ENCODE measurements at places on chromosomes 11 and 22.

DNA sequence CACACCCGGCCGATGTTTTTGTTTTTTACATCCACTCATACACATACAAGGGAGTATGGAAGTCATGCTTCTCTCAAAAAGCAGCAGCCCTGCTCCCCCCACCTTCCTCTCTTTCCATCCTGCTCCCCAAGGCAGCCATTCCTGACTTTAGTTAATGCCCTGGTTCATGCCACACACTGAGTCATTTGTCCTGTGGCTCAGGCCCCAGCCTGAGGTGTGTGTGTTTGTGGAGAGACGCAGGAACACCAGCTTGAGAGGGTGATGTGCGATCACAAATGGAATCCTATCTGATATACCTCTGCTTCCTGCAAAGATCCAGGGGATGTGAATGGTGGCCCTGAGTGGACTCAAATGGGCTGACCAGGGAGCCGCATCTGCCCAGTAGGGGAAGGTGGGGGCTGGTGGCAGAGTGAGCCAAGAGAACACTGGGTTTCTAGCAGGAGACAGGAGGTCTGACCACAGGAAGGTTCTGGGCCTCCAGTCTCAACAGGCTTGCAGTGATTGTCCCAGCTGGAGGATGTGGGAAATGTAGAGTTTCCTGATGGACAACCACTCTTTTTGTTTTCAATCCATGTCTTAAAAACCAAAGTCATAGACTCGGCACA lies 86.7 kb downstream of the OSBP2 start:
- no peak for DNase-seq

- no peak for DNase-seq
Measured at GRCh38 chr22:21455334-21456089, 11.7 kb upstream of the TMEM191C start.

DNA sequence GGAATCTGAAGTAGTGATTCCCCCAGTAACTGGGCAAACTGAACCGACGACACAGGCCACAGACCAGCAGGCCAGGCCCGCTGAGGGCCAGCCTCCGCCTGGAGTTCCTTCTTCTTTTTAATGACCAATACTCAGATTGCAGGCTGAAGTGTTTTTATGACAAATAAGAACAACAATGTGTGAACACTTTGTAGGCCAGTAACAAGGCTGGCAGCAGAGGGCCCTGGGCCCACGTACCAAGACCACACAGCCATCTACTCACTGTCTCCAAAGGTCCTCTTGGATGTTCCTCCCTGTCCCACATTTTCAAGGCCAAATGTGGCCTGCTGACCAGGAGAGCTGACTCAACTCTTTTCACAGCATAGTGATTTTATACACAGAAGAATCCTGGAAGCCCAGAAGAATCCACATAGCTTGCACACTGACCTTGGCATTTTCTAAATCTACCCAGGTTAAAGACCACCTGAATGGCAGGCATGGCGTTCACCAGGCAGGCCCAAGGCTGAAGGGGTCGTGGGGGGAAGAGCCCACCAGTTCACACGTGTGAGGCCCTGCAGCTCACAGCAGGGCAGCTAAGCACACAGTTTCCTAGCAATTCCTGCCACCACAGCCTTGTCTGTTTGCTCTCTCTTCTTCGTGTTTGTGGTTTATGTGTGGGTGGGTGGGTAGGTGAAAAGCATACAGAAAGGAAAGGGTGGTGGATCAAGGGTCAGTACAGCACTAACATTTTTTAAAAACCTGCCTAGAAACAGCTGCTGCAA lies 13.3 kb downstream of the SMCO4 start:
- no peak for DNase-seq

DNA sequence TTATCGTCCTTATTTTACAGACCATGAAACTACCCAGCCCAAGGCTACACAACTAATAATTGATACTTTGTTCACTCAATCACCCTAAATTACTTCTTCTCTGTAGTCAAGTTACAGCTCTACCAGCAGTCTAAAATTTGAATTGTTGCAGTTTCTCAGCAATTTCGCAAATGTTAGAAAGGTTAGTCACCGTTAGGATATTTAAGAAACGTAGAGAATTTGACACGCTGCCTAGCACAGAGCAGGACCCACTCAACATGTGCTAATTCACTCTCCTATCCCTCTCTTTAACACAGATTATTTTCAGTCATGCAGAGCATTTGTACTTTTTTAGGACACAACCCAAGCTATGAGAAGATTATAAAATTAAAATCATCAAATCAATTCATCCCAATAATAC lies 771.1 kb upstream of the LUZP2 start:
- no peak for DNase-seq

GRCh38 chr22:23394525-23395326 lies 185.4 kb downstream of the IGLL1 start:
- DNase-seq, result no peak

GRCh38 chr11:125123947-125124617 lies 12.7 kb upstream of the TMEM218 start:
- no peak for DNase-seq

DNA sequence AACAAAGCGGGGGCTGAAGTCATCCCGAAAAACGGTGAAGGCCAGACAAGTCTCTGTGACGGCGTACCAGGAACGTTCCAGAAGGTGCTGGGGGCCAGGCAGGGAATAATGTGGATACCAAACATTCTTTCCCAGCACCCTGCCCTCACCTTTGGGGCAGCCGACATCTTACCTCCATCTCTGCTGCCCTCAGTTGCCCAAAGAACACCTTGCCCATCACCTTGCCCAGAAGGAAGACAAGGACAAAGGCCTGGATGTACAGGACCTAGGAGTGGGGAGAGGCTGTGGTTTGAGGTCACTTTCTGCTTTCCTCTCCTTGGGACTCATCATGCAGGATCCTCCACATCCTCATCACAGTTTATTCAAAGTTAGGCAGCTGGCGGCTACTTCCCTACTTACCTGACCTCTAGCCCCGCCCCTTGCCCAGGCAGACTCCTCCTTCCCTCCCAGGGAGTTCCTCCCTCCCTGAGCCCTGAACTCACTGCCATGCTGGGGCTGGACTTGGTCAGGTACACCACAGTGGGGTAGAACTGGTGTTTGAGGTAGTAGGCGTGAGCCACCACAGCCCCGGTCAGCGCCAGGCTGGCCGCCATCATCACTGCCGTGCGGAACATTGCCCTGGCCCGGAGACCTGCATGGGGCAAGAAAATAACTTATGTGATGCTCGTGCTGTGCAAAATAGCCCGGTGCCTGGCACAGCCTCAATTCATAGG lies 1.2 kb downstream of the SYVN1 start:
- no peak for DNase-seq

GRCh38 chr11:109791337-109791736 lies 301.9 kb upstream of the ZC3H12C start:
- no peak for DNase-seq

DNA sequence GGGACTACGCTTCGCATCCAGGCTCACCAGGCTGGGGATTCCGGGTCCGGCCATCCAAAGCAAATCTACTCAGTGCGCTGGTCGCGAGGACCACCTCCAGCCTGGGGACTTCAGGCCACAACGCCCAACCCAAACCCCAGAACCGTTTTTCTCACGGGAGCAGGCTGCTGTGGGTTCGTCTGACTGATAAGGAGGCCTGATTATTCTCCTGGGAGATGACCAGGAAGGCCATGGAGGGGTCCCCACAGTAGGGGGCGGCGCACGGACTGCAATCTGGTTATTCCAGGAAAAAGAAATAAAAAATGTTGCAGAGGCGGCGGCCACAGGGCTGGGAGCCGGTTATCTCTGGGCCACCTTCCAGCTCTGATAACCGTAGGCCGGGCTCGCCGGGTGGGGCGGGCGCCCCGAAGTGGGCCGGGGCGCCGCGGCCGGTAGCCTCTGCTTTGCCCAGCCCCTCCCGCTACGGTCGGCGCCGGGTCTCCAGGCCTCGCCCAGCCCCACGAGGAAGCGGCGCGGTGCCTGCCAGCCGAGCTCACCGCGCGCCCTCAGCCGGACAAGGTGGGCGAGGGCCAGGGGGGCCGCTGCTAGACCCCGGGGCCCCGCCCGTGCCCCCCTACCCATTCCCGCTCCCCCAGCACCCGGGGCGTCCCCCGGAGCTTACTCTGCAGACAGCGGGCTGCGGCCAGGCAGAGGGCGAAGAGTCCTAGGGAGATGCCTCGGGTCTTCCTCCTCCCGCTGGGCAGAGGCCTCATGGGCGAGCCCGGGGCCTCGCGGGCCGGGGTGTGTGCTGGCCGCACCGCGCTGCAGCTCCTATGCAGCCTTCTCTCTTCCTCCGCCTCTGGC lies 446 bp downstream of the VSTM5 start:
- no peak for DNase-seq

DNA sequence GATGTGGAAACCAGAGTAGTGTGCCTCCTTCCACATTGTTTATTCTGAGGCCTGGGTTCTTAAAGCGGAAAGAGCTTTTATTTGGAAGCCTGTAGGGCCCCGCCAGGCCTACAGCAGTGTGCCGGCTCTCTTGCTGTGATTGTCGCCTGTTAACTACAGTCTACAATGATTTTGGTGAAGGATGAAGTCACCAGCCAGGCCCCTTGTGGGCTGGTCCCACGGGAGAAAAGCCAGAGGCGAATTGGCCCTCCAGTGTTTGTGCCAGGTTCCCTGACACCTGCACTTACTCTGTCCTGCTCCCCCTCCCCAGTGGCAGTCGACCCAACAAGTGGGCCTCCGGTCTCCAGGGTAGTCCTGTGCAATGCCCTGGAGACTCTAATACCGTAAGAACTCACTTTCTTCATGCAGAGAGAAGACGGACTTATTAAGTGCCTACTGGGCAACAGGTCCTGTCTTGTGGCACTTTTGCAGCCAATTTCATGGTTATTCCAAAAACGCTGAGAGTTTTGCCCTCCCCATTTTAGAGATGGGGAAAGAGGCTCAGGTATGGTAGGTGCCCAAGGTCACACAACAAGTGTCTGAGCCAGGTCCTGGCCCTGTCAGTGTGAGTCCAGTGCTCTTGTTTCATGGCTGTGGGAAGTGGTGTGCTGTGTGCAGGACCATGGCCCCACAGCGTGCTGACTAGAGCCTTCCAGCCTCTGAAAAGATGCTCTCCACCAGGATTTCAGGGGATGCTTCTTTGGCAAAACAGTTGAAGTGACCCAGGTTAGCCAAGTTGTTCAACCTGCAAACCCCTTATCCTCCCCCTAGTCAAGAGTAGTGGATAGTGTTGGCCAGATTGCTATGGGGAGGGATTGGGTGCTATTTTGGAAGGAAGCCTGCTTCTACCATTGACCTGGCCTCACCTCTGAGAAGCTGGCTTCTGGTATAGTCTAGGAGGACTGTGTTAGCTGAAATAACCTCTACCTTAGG lies 1.4 kb downstream of the MICAL2 start:
- DNase-seq, result no peak

DNA sequence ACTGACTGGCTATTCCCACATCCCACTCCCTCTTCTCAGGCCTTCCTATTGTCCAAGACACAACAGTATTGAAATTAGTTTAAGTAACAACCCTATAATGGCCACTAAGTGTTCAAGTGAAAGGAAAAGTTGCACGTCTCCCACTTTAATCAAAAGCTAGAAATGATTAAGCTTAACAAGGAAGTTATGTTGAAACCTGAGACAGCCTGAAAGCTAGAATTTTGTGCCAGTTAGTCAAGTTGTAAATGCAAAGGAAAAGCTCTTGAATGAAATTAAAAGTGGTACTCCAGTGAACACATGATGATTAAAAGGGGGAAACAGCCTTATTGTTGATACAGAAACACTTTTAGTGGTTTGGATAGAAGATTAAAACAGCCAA lies 332.7 kb downstream of the CASP12 start:
- no peak for DNase-seq

GRCh38 chr11:134583397-134583990 lies 171.5 kb upstream of the B3GAT1 start:
- DNase-seq, result no peak

DNA sequence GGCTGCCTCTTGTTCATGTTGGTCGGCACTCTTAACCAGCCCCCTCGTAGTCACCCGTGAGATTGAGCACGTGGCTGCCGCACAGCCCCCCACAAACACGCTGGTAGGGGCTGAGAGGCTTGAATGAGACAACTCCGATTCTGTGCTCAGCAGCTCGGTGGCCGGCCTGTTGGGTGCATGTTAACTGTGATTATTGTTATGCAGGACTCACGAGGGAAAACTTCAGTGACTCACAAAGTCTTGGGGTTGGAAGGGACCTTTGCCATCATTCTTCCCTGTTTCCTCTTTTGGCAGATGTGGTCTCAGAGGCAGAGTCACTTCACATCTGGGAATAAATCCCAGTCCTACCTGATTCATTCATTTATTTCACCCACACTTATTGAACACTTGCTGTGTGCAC lies 75.2 kb downstream of the ADAMTS15 start:
- no peak for DNase-seq

GRCh38 chr11:112051768-112052167 lies 22.0 kb downstream of the PIH1D2 start:
- DNase-seq, result no peak
